ENCODE measurements at places on chromosomes 6 and 20.

GRCh38 chr6:89278956-89279355 is 36.1 kb downstream of the GABRR2 start:
- DNase-seq: no peak

- no peak for DNase-seq
These were observed 370.1 kb downstream of the BTBD9 start for GRCh38 chr6:38269461-38270172.

DNA sequence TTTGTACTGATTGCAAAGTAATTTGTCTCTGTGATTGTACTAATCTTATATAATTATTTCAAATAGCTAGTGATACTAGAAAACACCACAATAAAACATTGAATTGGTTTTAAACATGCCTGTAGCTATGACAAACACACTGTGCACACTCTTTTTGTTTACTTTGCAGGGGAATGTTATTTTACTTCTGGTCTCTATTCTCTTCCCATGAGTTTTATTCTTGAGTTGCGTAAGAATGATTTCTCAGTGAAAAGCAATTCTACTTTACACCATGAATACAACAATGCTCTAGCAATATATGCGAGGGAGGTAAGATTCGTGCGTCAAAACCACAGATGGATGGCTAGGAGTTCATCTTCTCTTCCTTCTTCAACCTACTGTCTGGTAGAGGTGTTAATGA is 68.4 kb upstream of the PHACTR1 start:
- DNase-seq: no peak

GRCh38 chr6:53773044-53773696 is 21.6 kb upstream of the LRRC1 start:
- no peak for DNase-seq

DNA sequence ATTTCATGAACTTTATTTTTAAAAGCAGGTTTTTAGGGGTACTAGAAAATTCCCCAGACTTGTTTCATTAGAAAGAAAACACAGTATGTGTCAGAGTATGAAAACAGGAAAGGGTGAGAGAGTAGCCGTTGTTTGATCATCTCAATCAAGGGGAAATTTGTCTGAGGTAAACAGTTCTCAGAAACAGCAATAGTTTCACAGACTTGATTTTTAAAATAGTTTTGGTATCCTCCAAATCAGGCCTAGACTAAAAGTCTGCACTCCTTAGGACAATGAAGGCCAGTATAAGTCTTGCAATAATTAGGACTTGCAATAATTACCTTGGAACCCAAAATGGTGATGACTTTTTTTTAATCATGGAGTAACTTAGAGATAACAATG is 176.6 kb upstream of the TAB2 start:
- DNase-seq: no peak

Data from endodermal cell (in vitro differentiated cells).